ENCODE measurements at places on chromosomes 1 and 21. TPM values are rescaled to one million over a fixed set of nuclear protein-coding genes. Genes with fewer than 3 reads are reported as not detected.

Gene F3
- polyA plus RNA-seq = 13.9 TPM

Gene OR2T10
- not detected for polyA plus RNA-seq

Gene NID1
- polyA plus RNA-seq = 20.1 TPM

Gene AADACL3
- not detected for polyA plus RNA-seq

Gene CRYAA
- polyA plus RNA-seq = not detected

Gene DHCR24
- polyA plus RNA-seq = 158 TPM

Gene SYT2
- polyA plus RNA-seq = 3.7 TPM

Gene FBXO42
- 27.0 TPM for polyA plus RNA-seq

Gene USP33
- 36.3 TPM for polyA plus RNA-seq

Gene KCNA3
- 4.5 TPM for polyA plus RNA-seq

Gene KAZN
- 19.0 TPM for polyA plus RNA-seq

Gene RNU1-1
- polyA plus RNA-seq = not detected

Gene MPZ
- 2.6 TPM for polyA plus RNA-seq

Gene SH2D1B
- polyA plus RNA-seq = 0.12 TPM

Gene C8A
- not detected for polyA plus RNA-seq

Gene NOS1AP
- polyA plus RNA-seq = 4.9 TPM

Gene FLVCR1
- polyA plus RNA-seq = 6.1 TPM

Gene ANGPTL1
- 0.14 TPM for polyA plus RNA-seq

Gene MYBPH
- not detected for polyA plus RNA-seq

Gene RNU1-4
- polyA plus RNA-seq = not detected

Gene C1orf53
- 2.3 TPM for polyA plus RNA-seq

Gene CASQ2
- polyA plus RNA-seq = 1.4 TPM

Gene CD1E
- polyA plus RNA-seq = not detected

Gene OPRD1
- polyA plus RNA-seq = 1.9 TPM

Gene UBL4B
- polyA plus RNA-seq = 4.9 TPM

Gene FCGR3A
- polyA plus RNA-seq = 11.9 TPM

Gene S100A7
- not detected for polyA plus RNA-seq

All from brain (organoid and tissue), 16 donors.